Stimulated activated CD4-positive, alpha-beta T cell treated with anti-CD3 and anti-CD28 coated beads, Interleukin-2, amount 100 ng/mL, for 24 hours (primary cell): ENCODE measurements at places on chromosomes 4 and X.
A peak's percentile ranks its signal among the peaks of the same experiment; 100 is the strongest.

GRCh38 chrX:103628386-103629317 lies at the start of gene TCEAL1:
Gene TCEAL1 (plus strand): TSS chrX:103628975. CDS start chrX:103629917, 942 bp downstream.
- peak; percentile 47 for DNase-seq

- no peak for DNase-seq
These were observed 202.5 kb upstream of the MAB21L2 start for GRCh38 chr4:150379454-150379853.

DNA sequence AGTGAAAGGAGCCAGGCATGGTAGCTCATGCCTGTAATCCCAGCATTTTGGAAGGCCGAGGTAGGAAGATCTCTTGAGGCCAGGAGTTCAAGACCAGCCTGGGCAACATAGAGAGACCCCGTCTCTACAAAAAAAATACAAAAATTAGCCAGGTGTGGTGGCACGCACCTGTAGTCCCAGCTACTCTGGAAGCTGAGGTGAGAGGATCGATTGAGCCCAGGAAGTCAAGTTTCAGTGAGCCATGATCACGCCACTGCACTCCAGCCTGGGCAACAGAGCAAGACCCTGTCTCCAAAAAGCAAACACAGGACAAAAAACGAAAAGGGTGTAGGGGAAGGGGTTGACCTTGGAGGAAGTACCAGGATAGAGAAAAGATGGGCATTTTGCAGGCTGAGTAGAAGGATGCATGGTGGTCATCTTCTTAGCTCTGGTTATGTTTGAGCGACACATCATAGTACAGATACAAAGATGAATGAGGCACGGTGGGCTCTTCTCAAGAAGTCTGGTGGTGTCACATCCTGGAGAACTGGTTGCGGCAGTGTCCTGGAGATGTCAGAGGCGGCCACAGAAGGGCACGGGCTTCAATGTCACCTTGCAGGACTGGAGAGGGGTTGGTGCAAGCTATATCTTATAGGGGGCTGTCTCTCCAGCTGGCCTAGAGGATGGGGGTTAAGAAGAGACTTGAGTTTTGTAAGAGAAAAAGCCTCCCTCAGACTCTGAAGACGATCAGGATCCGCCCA lies 32.0 kb downstream of the SLC25A5 start:
- no peak for DNase-seq

GRCh38 chr4:184537269-184538022 lies 63.1 kb upstream of the IRF2 start:
- peak; percentile 93 for DNase-seq

DNA sequence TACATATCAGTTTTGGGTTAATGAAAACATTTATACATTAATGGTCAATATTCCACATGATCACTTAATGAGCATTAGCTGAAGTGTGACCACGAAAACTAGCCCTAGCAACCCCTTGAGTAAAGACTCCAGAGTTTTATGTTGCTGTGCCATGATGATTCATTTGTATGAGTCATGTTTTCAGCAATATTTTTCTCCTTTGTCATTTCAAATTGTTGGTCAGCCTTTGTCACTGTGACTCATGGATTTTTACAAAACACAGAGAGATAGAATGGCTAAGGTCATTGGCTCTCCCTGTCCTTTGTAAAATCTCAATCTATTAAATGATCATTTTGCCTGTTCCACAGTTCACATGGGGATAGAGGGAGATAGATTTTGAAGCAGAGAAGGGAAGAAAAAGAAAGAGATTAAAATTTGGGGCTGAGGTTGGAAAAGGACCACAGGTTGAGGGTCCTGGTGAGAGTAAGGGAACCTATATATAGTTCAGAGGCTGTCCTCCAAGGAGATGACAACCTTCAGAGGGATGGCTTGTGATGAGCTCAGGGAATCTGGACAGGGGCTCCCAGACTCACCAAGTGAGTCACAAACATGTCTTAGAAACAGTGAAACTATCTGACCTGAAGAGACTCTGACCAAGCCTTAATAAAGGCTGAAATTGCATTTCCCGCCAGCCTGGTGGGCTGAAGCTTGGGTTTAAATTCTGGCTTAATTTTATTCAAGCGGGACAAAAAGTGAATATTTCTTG lies 25.6 kb downstream of the NR0B1 start:
- no peak for DNase-seq

DNA sequence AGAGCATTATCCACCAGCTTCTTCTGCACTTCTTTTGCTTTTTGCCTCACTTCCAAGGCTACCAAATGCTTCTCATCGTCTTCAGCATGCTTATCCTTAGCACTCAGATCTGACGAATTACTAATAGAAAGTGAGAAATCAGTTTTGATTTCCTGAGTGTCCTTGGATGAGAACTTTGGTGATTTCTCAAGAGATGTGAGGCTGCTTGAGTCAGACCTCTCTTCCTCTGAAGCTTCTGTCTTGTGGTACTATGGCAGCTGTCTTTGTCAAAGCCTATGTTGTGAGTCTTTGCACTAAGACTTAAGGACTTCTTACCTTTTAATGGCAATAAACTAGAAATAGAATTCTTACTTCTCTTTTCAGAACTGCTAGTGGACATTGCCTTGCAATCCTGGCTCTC lies 169.9 kb downstream of the CPE start:
- DNase-seq: no peak
